Karpas-422 (cell line): ENCODE measurements at places on chromosomes 1 and 21.
A peak's percentile ranks its signal among the peaks of the same experiment; 100 is the strongest.

- DNase-seq = no peak
Measured at GRCh38 chr1:32891241-32891570, 4.9 kb downstream of the HPCA start.

- DNase-seq = no peak
Measured at GRCh38 chr1:69787151-69787550, 219.4 kb downstream of the LRRC7 start.

- DNase-seq = no peak
Measured at GRCh38 chr1:209926045-209926444, 12.0 kb upstream of the SYT14 start.

GRCh38 chr1:178266113-178266512 lies 172.2 kb downstream of the RASAL2 start:
- DNase-seq = no peak

DNA sequence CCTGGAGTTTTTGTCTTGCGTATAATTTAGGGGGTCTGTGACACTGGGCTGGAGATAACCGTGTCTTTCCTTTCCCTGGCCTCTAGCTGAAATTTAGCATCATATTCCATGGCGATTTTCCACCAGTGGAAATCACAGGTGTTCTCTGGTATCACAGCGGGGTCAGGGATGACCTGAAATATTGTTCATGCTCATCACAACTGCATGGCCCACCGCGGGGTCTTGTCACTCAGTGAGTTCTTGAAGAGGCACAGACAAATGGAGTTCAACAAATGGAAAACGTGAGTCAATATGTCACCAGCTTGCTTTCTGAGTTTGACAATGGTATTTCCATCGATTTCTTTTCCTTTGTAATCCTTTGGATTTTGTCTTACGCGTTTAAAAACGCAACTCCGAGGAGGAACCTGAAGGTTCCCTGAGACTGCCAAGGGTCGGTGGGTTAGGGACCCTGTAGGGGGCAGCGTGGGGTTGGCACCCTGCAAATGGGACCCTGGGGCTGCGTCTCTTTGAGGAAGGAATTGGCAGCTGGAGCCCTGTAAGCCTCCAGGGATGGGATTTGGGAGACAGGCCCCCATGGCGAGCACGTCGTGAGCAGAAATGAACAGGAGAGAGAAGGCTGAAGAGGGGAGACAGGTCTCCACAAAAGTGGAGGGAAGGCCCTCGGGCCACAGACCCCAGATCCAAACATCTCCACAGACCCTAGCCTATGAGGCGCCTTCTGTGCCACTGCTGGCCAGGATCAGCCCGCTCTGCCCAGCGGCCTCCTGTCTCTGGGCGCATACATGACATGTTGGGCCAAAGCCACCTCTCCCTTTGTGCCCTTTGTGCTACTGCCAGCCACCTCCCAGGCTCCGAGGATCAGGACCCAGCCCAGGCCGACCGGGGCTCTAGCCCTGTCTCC lies 32.1 kb upstream of the RUNX3 start:
- no peak for DNase-seq

DNA sequence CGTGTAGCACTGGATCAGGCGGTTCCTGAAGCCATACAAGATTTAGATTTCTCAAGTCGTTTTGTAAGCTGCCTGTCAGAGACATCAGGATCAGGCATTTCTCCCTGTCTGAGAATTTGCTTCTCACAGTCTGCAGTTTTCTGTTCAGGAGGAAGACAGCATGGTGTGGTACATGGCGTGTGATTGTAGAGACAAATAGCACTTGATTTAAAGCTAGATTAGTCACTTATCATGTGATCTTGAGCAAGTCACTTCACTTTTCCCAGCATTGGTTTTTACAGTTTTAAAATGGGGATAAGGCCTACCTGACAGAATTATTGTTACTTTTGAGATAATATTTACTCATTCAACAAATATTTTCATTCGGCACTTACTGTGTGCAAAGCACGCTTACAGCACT lies 63.3 kb downstream of the AK4 start:
- DNase-seq = no peak

DNA sequence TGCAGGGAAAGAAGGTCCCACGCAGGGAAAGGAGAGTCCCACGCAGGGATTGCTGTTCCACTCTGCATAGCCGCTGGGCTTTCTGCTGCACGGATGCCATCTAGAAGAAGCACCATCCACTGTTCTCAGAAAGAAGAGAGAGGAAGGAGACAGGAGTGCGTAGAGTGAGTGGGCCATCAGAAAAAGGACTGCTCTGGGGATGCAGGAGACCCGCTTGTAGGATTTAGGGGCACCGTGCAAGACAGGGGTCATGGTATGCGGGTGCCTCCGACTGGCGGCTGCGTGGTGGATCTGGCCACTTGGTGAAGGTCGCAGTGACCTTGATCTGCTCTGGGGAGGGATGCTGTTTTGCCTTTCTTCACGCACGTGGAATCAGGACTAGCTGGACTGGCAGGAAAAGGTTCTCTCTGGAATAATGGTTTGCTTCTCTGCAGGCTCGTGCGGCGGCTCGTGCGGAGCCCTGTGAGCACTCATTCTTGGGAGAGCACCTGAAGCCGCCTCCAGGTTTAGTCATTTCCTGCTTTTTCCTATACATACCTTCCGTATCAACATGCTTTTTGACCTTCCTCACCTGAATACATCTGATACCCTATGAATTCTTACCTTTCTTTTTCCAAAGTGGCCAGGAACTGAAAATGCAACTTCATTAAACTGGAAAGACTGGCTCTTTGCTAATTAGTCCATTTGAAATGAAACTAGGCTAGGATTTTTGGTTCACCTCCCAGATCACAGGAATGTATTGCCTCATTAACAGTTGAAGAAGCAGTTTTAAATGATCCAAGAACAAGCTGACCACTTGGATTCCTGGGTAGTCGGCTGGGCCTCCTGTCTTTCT lies 181.6 kb downstream of the KIF26B start:
- DNase-seq = no peak

- DNase-seq = no peak
Measured at GRCh38 chr1:174659823-174660222, 212.1 kb downstream of the GPR52 start.

- no peak for DNase-seq
Measured at GRCh38 chr1:35674111-35674510, 32.8 kb upstream of the PSMB2 start.

GRCh38 chr1:71046891-71047634 lies 553 bp downstream of the PTGER3 start:
- no peak for DNase-seq

DNA sequence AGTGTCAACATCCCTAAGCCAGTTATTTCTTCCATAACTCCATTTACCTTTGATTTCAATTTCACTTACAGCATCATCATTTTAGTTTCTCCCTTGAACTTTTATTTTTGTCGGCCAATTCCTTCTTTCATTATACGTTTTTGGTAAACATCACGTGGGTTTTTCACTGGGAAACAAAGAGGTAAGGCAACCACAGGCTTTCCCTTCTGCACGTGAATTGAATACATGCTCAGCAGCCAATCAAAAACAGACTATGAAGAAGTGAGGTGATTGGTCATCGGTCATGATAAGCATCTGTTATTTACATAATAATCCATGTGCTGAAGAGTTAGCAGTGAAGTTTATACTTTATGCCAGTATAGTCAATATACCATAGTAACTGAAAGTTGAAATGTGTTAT lies 98.7 kb downstream of the NCAM2 start:
- DNase-seq = no peak

GRCh38 chr21:40505681-40506080 lies 341.3 kb downstream of the DSCAM start:
- no peak for DNase-seq

- DNase-seq = no peak
Measured at GRCh38 chr1:17544776-17545350, 5.4 kb downstream of the ARHGEF10L start.

DNA sequence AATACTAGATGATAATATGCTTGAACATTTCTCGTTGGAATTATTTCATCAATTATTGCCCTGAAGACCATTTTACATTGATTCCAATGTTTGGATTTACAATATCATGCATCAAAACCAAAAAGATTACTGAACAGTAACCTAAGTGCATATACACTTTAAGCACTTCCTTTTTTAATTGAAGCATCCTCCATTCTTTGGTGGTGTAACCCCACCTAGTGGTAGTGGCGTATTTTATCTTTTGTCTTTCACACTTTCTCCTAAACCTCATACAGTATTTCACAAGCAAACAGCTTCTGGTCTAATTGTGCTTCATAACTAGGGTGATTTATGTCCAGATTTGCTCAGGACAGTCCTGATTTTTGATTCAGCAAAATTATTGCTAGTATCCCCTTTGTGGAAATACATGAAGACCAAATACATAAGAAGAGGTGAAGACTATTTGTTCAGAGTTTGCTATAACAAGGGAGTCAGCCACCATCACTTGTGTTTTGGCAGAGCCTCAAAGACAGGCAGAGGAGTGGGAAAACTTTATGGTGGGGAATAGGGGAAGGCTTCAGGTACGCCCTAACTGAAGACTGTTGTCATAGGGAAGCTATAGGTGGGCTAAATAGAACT lies 3.4 kb upstream of the NVL start:
- DNase-seq = peak; percentile 93

DNA sequence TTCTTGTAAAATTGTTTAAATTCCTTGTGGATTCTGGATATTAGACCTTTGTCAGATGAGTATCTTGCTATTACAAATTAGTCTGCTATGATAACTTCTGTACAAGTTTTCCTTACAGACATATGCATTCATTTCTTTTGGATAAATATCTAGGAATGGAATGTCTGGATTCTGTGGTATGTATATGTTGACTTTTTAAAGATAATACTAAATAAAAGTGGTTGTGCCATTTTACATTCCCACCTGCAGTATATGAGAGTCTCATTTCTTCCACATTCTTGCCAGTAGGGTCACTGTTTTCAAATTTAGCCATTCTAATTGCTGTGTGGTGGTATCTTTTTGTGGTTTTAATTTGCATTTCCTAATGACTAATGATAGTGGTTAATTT lies 53.9 kb downstream of the SYDE2 start:
- no peak for DNase-seq

- DNase-seq = no peak
Measured at GRCh38 chr1:1074631-1075147, 583 bp upstream of the RNF223 start.

- no peak for DNase-seq
Measured at GRCh38 chr1:41733021-41733420, 185.7 kb downstream of the HIVEP3 start.

GRCh38 chr1:226157761-226158316 lies 28.7 kb downstream of the ACBD3 start:
- DNase-seq = peak; percentile 85

DNA sequence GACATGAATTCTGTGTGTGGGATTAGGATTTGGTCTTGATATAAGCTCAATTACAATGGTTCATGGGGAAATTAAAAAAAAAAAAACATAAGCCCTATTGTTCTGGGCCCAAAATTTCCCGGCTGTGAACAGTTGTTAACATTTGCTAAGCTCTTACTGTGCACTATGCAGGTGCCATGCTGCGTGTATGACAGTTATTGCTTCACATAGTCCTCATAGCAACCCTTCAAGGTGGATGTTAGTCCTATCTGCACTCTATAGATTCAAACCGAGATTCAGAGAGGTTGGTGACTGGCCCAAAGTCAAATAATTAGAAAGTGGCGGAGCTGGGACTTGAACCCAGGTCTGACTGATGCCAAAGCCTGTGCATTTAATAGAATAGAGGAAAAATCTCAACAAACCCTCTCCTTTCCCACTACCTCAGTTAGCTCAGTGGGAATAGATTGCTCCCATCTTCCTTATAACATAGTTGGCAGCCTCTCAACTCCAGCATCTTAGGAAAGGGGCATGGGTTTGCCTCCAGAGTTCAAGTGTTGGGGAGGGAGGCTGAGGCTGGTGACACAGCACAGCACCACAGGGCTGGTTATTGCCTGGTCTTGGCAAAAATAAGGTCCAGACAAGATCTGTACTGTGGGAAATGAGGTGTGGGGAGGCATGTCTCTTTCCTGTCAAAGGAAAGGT lies 55.0 kb upstream of the GCLM start:
- no peak for DNase-seq

GRCh38 chr1:224298346-224299330 lies 31.3 kb downstream of the NVL start:
- DNase-seq = no peak

- DNase-seq = no peak
Measured at GRCh38 chr1:42931911-42932422, 26.7 kb downstream of the SLC2A1 start.

DNA sequence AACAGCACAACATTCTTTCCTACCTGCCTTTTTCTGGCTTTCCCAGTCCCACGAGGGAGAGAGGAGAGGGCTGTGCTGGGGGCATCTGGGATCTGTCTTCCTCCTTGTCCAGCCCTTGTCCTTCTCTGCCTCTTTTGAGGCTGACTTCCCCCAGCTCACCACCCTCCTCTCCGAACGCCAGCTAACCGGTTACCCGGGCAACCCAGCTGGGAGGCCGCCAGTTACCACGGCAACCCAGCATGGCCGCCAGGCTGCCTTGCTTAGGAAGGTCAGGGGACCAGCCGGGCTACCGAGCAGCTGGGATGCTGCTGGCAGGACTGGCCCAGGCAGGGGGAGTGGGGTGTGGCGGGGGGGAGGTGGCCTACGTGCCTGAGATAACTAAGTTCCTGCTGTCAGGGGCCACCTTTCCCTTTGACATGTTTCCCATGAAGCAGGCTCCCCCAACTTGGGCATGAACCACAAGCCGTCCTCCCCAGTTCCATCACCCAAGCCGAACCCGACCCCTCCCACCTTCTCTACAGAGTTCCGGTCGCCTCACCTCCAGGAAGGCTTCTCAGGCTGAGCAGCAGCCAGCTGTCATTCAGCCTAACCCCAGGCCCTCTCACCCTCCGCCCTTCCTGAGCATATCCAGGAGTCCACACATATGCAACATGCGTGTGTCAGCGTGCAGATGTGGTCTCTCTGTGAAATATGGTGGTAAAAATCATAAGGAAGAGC lies 8.7 kb downstream of the PLEKHA6 start:
- no peak for DNase-seq
